Activated effector memory CD4-positive, alpha-beta T cell treated with anti-CD3 and anti-CD28 coated beads, Interleukin-2, amount 50 U/mL, for 16 hours (primary cell): ENCODE measurements at places on chromosomes 4 and X.

- no peak for DNase-seq
Observed at GRCh38 chrX:47690175-47690574, 31.2 kb upstream of the UXT start.

DNA sequence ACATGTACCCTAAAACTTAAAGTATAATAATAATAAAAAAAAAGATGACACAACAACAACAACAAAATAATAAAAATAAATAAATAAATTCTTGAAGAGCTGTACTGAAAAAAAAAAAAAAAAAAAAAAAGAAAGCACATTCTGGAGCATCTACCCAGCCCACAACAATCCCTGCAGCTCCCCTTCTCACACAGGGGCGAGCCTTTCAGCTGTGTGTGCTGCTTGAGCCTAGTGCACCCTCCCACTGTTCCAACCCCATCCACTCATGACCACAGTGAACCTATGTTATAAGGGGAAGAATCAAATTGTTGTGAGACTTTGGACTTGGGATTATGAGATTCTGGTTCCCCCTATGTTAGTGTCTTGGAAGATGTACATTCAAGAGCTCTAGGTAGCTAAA is 161.5 kb upstream of the JADE1 start:
- no peak for DNase-seq

DNA sequence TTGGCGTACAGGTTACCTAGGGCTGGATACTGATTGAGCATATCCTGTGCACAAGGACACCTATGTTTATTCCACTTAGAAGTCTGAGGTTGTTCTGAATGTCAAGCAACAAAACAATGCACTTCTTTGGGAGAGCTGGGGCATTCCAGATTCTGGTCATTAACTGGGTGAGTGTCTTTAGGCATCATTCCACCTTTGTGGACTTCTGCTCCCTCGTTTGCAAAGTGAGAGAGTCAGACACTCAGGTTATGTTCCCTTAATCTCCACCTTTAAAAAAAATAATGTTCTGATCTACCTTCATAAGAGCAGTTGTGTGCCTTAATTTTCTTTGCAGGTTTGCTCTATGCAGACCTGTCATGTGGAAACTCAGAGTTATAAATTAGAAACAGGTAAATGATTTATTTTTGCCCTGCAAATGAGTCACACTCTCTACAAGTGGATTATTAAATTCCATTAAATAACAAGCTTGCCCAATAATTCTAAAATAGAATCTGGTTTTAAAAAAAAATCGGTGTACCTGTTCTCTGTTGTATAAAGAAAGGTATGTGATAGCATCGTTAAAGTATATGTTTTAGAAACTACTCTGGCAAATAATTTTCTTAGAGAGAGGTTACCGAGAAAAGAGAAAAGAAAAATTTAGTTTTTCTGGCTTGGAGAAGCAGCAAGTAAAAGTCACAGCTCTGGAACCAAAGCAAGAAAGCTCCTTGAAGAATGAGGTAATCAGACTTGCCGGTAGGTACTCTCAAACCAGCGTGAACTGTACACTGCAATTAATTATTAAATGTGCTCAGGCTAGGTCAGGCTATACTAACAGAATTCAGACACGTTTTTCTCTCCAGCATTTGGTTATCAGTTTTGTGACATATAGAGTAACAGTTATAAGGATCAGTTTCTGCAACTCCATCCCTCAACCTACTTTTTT is 93.2 kb downstream of the SORBS2 start:
- DNase-seq, result no peak

DNA sequence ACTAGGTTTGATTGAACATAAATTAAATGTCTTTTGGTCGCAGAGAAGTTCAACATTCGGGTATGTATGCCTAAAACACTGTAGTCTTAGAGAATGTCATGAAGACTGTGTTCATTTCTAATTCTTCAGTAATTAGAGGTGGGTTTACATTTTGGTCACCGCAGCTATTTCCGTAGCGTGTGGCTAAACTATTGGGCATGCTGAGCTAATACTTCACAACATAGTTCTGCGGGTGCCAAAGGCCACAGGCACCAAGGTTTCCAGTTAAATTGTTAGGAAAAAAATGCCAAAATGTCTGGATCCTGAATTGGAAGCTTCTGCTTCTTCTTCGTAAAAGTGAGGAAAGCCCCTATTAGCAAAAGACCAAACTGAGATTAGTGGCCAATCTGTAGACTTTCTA is 25.1 kb downstream of the SMIM31 start:
- no peak for DNase-seq

GRCh38 chr4:95142932-95143331 is 385.2 kb downstream of the BMPR1B start:
- no peak for DNase-seq

- no peak for DNase-seq
Observed at GRCh38 chrX:42384956-42385355, 393.0 kb downstream of the PPP1R2C start.

DNA sequence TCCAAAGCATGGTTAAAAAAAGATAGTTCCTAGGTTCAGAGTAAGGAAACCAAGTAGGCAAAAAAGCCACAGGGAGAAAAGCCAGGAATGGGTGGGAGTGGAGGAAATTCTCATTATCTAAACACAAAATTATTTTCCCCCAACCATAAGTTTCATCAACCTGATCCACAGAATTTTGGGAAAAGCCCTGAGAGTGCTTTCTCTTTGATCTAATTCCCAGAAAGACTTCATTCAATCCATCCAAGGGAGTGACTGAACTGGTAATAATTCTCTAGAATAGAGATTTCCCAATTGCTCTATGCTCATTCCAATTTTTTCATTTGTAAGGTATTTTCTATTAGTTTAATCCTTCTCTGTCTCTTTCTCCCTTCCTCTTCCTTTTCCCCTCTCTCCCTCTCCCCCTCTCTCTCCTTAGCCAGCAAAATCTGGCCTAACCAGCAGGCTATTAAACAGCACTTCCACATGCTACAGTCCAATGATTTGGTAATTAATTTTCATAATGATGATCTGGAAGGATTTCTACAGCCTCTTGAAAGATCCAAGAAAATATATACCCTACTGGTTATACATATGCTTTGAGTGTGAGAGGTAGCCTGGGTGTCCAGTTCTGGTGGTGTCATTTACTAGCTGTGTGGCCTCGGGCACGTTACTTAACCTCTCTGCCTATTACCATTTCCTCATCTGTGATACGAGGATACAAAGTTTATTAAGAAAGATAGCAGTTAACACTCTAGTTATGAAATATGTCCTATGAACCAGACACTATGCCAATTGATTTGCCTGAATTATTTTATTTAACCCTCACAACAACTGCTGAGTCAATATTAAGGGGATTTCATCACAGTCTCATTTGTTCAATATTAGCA is 251.5 kb upstream of the RASGEF1B start:
- DNase-seq, result no peak

GRCh38 chr4:128186623-128187022 is 101.0 kb downstream of the PGRMC2 start:
- DNase-seq, result no peak

DNA sequence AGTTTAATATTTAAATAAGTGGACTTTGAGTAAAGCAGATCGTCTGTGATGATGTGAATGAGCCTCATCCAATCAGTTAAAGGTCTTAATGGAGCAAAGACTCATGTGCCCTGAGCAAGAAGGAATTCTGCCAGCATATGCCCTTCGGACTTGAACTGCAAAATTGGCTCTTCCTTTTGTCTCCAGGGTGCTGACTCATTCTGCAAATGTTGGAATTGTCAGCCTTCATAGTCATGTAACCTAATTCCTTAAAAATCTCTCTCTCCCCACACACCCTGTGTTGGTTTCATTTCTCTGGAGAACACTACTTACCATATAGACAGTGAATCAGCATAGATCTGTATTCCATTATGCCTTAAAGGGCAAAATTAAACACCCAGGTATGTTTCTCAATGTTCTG is 609.8 kb upstream of the GALNTL6 start:
- no peak for DNase-seq

DNA sequence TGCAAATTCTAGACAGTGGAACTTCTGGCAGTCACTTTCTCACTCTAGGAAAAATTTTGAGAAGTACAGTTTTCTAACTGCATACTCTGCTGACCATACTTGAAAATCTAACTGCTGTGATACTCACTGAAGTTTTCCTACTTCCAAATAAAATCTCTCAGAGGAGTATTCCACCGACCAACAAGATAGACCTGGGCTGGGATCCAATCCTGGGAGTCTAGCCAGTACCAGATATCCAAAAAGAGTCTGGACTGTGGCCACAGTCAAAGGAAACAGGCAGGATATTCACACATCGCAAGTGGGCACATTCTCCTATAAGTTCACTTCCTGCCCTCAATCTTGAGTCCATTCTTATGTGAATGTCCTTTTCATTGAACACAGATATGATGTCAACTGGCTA is 1138.7 kb upstream of the PCDH7 start:
- DNase-seq, result no peak

GRCh38 chr4:84870398-84871163 is 95.9 kb downstream of the WDFY3 start:
- no peak for DNase-seq

- DNase-seq, result peak; percentile 81
Observed at GRCh38 chrX:78517124-78517523, 142.0 kb downstream of the RTL3 start.

GRCh38 chrX:149371986-149372385 is 133.1 kb downstream of the IDS start:
- no peak for DNase-seq
